ENCODE measurements at places on chromosomes 12 and 14.
A peak's percentile ranks its signal among the peaks of the same experiment; 100 is the strongest.

DNA sequence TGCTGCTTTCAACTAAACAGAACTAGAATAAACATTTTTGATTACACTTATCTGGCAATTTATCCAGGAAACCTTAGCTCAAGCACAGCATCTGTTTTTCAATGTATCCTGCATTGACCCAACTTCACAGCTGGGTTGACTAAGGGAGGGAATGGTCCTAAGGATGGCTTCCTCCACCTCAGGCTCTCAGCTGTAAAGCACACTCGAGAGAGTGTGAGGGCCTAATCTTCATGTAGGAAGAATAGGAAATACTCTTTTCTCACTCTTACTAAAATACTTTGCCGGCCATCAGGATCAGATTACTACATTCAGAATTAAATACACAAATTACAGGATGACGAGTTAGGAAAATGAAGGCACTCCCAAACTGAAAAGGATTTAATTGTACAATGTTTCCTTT is 7.2 kb downstream of the SETD3 start:
- no peak for DNase-seq

DNA sequence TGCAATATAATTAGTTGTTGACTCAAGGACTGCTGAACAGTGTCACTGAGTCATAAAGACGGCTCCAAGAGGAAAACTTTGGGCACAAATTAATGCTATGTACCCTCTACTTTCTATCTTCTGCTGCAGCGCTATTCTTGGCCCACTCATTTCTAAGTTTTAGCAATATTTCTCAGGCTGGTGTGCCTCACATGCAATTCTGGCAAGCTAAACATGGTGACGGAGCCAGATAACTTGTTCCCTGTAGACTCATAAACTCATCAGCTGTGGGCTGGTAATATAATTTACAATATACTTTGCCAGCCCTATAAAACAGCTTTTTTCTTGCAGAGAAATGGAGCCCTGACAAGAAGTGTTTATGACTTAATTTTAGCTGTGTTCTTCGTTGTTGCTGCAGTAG is 615.1 kb downstream of the NRXN3 start:
- DNase-seq: no peak

- DNase-seq: no peak
These were observed 1.0 kb downstream of the IGFBP6 start for GRCh38 chr12:53098354-53098981.

DNA sequence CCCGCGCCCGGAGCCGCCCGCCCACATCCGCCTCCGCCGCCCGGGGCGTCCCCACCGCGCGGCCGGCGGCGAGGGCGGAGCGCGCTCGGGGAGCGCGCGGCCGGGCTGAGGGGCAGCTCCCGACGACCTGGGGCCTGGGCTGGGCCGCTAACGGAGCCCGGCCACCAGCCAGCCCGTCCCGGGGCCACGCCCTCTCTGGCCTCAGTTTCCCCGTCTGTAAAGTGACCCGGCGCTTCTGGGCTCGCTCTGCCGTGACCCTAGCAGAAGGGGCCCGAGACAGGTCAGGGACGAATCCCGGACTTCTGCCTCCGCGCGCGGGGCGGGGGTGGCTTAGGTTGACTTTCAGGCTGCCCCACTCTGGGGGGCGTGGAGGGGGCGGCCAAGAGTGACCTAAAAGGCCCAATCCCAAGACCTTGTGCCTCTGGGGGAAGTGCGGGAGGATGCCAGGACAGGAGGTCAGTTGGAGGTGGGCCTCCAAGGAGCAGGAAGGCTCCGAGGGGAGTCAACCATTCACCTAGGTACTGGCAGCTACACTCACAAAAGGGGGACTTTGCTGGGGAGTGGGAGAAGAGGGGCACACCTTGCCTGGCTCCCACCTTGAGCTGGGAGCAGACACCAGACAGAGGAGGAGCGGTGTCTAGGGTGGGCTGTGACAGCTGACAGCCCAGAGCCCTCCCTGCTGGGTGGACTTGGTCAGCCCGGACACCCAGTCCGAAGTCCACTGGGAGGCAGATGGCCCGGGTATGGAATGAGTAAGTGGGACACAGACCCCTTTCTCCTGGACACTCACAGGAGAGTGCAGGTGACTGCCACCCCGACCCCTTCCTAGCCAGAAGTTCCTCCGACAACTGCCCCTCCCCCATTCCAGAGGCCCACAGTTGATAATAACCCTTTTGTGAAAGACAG is 486 bp upstream of the AKT1 start:
- peak; percentile 82 for DNase-seq

- DNase-seq: peak; percentile 69
These were observed 79.1 kb upstream of the EGLN3 start for GRCh38 chr14:34029921-34030334.

DNA sequence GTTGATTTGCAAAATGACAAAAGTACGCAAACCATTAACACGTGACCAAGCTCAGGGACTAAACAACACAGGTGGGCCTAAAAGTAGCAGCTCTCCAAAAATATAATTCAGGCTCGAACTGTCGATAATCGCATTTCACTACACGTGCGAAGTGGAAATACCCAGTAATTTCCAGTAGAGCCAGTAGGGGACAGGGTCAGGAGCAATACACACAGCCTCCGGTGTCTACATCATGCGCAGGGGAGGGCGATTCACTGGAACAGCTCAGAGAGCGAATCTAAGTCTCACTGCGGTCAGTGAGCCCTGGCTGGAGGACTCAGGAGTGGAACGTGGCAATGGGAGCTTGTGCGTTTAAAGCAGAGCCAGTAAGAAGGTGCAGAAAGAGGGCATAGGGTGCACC is 40.4 kb downstream of the SETD3 start:
- DNase-seq: no peak

- DNase-seq: peak; percentile 15
These were observed 14.4 kb downstream of the FAM222A start for GRCh38 chr12:109727746-109728726.

- DNase-seq: no peak
These were observed 44.6 kb downstream of the BMP4 start for GRCh38 chr14:53912021-53912420.

DNA sequence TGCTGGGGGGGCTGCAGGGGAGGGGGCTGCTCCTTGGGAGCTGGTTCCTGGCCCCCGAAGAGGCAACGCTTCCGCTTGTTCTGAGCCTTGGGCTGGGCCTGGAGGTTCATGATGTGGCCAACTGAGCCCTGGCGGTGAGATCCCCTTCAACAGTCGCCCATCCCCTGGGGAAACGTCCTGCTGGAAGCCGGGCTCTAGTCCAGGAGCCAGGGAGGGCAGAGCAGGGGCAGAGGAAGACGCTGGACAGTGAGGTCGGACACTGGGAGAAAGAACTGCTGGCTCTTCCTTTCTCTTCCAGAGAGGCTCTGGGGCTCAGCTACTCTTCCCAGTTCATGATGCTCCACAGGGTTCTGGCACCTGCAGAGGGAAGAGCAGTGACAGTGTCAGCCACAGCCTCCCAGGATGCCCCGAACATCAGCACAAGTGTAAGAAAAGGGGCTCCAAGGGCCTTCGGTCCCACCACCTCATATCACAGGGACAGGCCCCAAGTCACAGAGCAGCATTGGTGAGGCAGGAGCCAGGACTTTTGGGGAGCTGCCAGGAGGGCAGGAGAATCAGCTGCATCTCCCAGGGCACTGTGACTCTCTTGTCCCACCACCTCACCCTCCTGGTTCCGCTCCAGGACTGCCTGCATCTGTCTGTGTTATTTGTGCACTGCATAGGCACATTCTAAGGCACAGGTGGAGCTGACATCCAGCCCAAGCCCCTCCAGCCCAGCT is 25.9 kb upstream of the PNMA1 start:
- no peak for DNase-seq

- no peak for DNase-seq
These were observed 56.4 kb upstream of the GRIP1 start for GRCh38 chr12:66735275-66735674.

- DNase-seq: no peak
These were observed 6.6 kb downstream of the RTN1 start for GRCh38 chr14:59863806-59864525.

DNA sequence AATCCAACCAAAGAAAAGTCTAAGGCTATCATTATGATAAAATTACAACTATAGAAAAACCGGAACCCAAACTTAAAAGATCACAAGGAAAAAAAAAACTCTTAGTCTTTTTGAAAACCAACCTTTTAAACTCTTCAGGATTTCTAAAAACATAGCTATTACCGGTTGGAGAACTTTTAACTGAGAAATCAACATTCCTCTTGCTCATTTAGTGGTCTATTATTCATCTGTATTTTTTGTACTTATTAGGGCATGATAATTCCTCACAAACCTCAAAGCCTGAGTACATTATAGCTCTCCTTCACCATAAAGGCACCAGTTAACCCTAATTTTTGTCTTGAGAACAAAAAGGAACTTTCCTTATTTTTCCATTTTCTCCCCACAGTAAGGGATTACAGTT is 10.4 kb downstream of the LUM start:
- no peak for DNase-seq

DNA sequence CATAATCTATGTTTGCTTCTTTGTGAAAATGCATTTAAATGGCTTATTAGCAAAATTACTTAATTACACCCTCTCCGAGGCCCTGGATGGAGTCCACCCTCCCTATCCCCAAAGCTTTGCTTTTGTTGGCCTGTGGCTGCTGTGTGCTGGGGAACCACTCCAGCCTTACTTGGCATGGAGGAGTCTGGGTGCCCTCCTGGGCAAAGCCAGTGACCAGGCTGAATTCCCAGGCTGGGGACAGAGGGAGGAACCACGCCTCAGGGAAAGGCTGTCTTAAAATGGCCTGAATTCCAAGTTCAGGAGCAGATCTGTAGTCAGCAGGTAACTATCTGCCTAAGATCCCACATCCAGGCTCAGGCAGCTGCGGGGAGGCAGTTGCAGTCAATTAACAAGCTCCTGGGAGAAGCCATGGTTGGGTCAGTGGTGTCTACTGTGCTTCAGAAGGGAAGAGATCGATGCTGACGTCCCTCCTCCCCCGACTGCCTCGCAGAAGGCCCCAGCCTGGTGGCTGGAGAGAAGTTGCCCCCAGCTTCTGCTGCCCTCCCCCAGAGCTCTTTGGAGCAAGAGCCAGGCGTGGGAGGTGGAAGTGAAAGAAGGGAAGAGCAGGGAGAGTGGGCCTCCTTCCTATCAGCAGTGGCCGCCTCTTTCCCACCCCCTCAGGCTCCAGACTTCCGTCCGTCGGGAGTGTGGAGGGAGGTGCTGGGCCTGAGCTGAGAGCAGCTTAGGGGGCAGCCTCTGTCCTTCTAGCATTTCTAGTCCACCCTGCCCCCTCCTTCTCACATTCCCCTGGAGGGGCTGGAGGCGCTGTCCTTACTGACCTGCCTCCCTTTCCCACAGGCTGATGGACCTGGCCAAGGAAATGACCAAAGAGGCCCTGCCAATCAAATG is 11.3 kb downstream of the VASH1 start:
- DNase-seq: peak; percentile 61

DNA sequence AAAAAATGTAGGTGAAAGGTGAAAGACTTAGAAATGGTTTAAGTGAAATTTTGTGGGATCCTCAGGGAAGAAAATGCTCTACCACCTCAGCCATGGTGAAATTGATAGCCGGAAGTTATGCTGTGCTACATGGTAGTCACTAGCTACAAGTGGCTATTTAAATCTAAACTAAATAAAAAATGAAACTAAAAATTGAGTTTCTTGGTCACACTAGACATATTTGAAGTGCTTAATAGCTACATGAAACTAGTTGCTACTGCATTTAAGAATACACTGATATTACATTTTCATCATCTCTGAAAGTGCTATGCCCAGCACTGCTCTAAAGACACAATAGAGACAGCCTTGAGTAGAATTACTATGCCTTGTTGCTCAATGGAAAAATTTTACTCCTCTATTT is 10.3 kb upstream of the SLCO1B3 start:
- no peak for DNase-seq

GRCh38 chr12:61993734-61994345 is 266.4 kb upstream of the USP15 start:
- DNase-seq: no peak

DNA sequence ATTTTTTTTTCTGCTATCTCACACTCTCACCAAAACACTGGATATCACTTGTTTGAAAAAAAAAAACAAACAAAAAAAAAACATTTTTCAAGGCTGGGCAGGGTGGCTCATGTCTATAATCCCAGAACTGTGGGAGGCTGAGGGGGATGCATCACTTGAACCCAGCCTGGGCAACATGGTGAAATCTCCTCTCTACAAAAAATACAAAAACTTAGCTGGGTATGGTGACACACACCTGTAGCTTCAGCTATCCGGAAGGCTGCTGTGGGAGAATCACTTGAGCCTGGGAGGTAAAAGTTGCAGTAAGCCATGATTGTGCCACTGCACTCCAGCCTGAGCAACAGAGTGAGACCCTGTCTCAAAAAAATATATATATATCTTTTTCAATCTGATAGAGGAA is 66.2 kb downstream of the EPS8 start:
- no peak for DNase-seq

GRCh38 chr14:59187802-59188460 is 536 bp upstream of the DAAM1 start:
- DNase-seq: peak; percentile 60

DNA sequence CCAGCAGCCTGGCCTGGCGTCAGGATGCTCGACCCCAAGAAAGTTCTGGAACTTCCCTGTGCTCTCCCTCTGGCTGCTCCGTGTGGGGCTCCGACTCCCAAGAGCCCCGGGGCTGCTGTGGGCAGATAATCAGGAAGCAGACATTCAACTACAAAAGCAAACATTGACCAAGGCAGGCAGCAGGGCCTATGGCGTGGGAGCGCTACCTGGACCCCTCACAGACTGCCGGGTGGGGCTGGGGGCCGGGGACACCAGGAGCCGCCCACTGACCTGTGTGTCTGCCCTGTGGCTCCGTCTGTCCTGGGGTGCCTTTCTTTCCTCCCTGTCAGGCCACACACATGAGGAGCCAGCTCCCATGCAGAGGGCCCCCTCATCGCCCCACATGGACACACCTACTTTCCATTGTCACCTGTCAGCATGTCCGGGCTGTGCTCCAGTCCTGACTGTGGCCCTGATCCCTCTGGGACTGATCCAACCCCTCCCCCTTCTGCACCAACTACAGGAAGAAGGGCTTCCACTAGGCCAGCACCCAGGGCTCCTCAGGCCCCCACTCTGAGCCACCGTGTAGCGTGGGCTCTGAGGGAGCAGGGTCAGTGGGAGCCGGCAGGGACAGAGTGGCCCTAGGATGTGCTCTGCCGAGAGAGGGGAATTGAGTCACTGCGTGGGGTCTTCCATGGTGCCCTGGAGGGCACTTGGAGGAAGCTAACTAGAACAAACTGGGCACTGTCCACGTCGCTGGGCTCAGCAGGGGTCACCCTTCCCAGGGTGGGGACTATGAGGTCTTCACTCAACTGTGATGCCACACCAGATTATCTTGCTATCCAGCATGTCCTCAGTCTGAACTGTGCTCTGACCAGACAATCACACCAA is 215.4 kb upstream of the C14orf180 start:
- DNase-seq: peak; percentile 29

GRCh38 chr14:64337888-64338615 is 43.9 kb upstream of the ESR2 start:
- DNase-seq: no peak

DNA sequence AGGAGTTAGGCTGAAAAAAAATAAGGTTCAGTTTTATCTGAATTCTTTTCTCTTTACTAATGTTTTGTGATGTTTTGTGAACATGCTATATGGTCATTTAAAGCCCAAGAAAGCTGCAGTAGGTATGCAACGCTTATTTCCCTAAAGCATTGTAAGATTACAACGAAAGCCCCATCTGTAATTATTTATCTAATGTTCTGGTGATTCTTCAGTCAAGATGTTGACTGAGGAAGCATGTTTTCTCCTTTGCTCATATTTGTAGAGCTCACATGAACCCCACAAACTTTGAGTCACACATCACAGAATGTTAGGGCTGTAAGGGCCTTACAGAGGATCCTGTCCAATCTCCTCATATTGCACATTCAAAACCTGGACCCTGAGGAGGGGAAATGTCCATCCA is 3.2 kb upstream of the TUBA1C start:
- DNase-seq: no peak

Data from left ventricle myocardium superior (tissue), 1 donor.